Naive thymus-derived CD8-positive, alpha-beta T cell (primary cell): ENCODE measurements at places on chromosomes 12 and 14. TPM values are rescaled to one million over a fixed set of nuclear protein-coding genes. Genes with fewer than 3 reads are reported as not detected.

DNA sequence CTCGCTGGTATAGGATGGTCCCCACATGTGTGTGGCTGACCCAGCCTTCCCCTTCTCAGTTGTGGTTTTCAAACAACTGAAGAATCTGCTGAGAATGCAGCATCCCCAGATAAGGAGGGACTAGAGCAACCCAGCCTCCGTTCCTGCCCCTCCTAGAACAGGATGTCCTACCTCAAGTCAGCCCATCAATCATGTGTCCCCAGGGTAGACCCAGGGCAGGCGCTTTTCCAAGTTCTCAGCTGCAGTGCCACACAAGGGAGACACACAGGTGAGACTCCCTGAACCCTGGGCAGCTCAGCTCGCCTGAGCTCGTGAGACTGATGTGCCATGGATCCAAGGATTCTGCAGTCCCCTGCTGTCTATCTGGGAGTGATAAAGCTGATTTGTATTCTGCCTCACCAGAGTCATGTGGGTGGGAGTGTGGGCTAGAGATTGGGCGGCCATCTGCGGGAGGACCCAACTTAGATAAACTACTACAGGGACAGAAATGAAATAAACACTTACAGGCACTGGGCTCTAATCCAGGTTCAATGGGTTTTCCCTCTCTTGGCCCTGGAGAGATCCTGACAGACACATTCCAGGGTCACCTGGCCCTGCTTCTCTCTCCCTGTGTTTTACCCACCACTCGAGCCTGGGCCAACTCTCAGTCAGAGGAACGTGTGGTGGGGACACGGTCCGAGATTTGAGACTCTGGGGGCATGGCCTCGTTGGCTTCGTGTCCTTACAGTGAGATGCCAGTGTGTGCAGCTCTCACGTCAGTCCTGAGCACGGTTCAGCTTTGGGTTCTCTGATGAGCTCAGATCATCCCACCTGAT, 303.5 kb upstream of the SFSWAP start:
- no peak for DNase-seq

GRCh38 chr12:111457577-111457976, 51.9 kb downstream of the SH2B3 start:
- DNase-seq: no peak

- DNase-seq: no peak
Measured at GRCh38 chr14:85024931-85025330, 505.0 kb upstream of the FLRT2 start.

DNA sequence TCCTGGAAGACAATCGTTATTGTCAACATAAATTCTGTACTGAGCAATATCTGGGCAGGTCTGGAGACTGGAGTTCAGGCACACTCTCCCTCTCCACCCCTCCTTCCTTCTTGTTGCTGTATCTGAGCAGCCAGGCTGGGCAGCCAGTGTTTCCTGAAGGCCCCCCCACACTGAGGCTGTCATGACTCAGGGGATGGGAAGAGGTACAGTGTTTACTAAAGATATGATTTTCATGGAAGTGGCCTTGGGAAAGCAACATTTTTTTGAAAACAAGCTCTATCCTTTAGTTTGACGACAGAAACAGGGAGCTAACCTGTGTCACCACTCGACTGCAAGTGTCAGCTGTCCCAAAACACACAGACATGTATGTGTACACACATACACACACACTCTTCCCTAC, 1485.4 kb upstream of the TMEM132C start:
- DNase-seq: no peak

GRCh38 chr12:119225454-119225853, 46.7 kb downstream of the HSPB8 start:
- no peak for DNase-seq

DNA sequence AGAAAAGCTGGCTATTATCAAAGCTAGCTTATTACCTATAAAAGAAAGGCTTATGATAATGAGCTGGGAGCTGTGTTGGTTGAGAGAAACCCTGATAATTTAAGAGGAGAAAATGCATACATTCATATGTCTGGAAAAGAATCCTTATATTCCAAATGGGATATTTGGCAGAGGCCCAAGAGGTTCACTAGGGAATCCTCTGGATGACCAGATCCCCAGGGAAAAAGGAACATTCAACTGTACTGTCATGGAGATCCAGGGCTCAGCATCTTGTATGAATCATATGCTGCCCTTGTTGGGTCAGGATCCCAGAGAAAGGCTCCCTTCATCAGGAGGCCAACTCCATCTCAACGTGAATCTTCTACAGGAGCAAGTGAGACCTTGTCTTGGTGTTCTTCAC, 16.6 kb upstream of the FBXO34 start:
- no peak for DNase-seq

- no peak for DNase-seq
Measured at GRCh38 chr14:36510874-36511273, 9.2 kb downstream of the NKX2-1 start.

- no peak for DNase-seq
Measured at GRCh38 chr12:115572440-115572839, 705.1 kb downstream of the MED13L start.

GRCh38 chr12:64735442-64735841, 23.8 kb downstream of the GNS start:
- no peak for DNase-seq

GRCh38 chr12:31362115-31362758, 36.3 kb upstream of the SINHCAF start:
- DNase-seq: no peak

DNA sequence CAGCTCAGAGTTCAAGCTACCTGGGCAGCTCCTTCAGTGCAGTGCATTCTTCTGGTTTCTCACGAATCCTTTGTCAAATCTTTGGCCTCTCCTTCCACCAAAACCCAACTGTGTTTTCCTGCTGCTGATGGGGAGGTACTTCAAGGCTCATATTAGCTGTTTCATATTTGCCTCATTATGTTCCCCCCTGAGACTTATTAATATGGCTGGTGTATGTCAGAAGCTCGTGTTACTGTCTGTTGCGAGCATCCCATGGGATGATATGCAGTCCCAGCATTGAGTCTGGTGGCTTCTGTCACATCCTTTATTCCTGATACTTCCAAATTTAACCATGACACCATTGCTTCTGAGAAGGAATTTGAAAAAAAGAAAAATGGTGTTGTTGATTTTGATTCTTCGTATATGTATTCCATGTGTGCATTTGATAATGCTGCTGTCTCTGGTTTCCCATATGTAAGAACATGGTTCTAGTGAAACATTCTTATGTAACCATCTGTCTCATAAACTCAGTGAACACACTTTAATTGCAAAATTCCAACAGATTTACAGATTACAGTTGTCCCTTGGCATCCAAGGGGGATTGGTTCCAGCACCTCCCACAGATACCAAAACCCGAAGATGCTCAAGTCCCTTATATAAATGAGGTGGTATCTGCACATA, 149.1 kb downstream of the KICS2 start:
- DNase-seq: no peak

GRCh38 chr12:109331301-109331952, 16.3 kb upstream of the MYO1H start:
- no peak for DNase-seq

DNA sequence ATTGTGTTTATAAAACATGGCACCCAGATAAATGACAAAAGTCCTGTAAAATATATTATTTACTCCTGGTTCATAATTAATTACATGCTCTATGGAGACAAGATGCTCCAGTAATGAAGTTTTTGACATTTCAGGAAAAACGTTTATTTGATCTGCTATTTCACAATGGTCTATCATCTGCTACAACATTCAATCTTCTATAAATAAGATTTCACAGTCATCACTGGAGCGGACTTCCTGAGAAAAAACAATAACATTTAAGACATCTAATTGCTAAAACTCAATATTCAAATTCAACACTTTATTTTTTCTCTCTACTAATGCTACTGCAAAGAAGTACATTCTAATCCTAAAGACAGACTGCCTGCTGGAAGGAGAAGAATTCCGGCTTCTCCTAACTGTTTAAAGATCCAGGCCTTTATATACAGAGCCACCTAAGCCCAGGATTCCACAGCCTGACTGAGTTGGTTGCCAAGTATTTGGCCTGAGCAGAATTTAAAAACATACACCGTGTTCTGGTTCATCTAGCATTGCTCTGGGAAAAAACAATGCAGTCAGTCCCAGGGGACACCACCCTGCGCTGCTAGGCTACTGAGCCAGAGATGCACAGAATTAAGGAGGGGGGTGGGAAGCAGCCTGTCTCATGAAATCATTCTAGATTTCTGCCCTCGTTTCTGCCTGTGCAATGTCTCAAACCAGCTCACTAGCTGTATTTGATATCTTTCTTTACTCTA, 58.0 kb downstream of the TMTC1 start:
- DNase-seq: no peak

GRCh38 chr14:87994974-87995373, 2.0 kb upstream of the GALC start:
- DNase-seq: no peak

GRCh38 chr12:63151623-63152320, 771 bp upstream of the AVPR1A start:
- DNase-seq: no peak

GRCh38 chr12:6863586-6864321, 3.6 kb upstream of the TPI1 start:
- DNase-seq: no peak

- no peak for DNase-seq
Measured at GRCh38 chr14:22850944-22851764, 14.8 kb downstream of the MMP14 start.

- no peak for DNase-seq
Measured at GRCh38 chr12:88931598-88931997, 351.3 kb upstream of the KITLG start.

DNA sequence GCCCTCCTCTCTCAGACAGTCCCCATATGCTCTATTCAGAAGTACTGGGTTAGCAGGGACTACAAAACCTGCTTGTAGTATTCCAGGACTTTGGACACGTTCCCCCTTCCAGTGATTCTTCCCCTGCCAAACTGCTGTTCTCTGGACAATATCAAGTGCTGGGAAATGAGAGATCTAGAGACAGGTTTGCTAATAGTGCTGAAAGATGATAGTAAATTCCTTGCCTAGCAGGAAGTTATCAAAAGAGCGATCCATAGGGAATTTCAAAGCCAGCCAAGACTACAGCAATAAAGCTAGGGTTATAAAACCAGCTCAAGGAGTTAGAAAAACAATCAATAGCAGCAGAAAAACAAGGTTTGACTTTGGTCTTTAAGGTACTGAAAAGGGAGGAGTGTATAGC, 15.2 kb downstream of the SLC7A8 start:
- DNase-seq: no peak

- no peak for DNase-seq
Measured at GRCh38 chr12:79262938-79263337, 398.4 kb downstream of the SYT1 start.

GRCh38 chr12:4849115-4849541, 60.6 kb upstream of the KCNA1 start:
- peak; percentile 20 for DNase-seq

DNA sequence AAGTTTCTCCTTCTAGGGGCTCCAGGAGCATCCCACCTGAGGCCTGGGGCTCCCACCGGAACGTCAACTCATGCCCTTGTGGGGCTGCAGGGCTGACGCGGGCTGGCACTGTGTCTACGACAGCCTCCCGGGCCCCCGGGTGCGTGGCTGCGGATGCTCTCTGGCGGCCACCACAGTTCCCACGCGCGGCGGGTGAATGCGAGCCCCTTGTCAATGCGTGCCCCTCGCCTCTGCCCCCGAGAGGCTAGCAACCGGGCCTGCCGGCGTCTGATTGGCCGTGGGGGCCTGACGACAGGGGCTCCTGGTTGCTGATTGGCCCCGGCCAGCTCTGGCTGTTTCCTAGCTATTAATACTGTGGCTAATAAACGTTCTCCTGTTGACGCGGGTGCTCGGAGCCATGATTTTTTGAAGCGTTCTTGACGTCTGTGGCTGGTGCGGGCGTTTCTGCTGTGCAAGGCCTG, 1.8 kb upstream of the MEG3 start:
- DNase-seq: no peak

- DNase-seq: no peak
Measured at GRCh38 chr12:71865166-71865713, 25.7 kb downstream of the TBC1D15 start.

DNA sequence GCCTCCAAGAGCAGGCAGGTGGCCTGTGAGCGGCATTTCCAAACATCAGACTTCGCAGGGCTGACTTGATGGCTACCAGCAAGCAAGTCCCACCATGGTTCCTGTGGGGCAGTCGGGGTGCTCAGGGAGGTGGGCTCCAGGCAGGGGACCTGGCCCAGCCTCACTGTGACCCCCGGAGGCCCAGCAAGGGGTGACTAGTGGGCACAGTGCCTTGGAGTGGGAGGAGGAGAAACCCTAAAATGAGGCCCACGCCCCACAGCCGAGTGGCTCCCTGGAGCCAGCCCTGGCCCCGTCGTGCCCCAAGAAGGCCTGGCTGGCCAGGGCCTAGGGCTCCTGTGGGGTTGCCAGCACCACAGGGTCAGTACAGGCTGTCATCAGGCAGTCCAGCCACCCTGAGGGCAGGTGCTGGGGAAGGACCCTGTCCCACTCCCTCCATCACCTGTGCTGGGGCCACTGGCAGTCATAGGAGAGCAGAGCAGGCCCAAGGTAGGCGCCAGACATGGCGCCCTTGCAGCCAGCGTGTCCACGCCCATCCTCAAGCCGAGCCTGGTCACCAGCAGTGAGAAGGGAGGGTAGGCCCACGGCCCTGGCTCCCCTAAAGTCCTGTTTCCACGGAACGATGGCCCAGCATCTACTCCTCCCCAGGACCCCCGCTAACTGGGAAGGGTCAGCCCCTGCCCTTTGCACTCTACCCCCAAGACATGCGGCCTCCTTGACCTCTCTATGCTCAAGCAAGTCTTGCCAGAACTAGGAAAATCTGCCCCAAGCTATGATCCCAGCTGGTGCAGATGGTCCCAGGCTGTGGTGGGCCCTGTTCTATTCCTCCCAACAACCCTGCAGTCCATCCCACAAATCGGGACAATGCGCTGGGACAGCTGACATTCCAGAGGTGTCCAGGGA, 144.2 kb upstream of the C14orf180 start:
- no peak for DNase-seq

- DNase-seq: no peak
Measured at GRCh38 chr12:128290938-128291337, 24.0 kb downstream of the TMEM132C start.

DNA sequence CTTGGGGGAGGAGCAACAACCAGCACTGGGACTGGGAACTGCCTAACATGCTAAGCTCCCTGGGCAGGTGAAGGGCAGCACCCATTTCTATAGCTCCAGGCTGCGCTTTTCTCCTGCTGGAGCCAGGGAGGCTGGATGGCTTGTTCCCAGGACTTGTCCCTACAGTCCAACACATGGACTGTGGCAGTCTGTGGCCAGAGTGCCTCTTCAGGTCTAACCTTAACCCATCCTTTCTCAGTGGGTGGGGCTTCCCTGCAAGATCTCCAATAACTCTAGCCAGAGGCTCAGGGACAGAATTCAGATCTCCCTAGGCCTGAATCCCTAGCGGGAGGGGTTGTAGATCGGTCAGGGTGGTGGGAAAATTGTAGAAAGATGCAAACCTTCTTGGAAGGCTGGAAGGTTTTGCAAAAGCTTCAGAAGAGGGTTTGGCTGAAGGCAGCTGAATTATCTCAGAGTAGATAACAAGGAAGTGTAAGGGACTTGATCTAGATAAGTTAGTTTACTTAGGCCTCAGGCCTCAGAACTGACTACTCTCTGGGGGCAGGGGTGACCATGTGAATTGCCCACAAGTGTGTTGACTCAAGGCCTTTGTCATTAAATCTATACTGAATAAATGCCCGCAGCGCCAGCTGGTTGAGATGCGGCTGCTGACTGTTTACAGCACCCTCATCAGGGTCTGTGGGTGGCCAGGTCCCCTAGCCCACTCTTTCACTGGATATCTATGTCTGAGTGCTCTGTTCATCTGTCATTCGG, 60.7 kb downstream of the SSPN start:
- no peak for DNase-seq

Gene CD4
- 1.4 TPM for total RNA-seq

Gene PMEL
- not detected for total RNA-seq

Gene SOAT2
- 0.42 TPM for total RNA-seq

Gene MANSC4
- not detected for total RNA-seq

Gene HOXC12
- total RNA-seq: not detected

Gene CCDC184
- total RNA-seq: not detected

Gene CDK2
- total RNA-seq: 30.8 TPM
